ENCODE measurements at places on chromosomes 3 and 15. TPM values are rescaled to one million over a fixed set of nuclear protein-coding genes. Genes with fewer than 3 reads are reported as not detected.
A peak's percentile ranks its signal among the peaks of the same experiment; 100 is the strongest.

DNA sequence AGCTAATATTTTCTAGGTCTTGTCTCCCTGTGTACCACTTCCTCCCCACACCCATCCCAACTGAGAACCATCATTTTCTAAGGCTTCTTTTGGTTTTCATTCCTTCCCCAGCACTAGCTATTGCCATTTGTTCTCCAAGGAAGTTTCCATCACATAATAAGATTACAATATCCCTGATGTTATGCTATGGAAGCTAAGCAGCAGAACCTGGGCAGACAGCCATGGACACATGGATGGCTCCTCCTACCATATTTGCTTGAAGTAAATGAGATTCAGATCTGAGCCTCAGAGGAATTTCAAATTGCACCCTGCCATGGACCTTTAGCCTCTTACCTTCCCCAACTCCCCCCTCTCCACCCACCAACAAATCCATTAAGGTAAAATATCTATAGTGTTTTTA is 31.5 kb downstream of the GASK1A start:
- DNase-seq = no peak

GRCh38 chr3:28575100-28575745 is 226.6 kb upstream of the AZI2 start:
- peak; percentile 55 for DNase-seq

DNA sequence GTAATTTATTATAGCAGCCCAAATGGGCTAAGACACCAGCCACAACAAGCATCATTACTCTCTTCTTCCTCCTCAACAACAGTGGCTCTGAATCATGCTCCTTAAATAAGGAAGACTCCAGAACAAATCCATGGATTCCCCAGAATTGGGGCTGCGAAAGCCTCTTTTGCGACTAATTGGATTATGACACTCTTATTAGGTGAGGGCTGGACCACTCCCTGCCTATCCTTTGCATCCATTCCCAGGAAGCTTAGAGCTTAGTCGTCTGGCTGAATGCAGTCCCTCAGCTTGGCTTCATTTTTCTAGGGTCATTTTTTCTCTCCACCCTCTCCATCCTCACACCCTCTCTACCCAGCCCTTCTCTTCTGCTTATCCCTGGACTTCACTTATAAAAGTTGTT is 227.7 kb downstream of the ZNF621 start:
- no peak for DNase-seq

GRCh38 chr15:81492969-81493645 is 119.1 kb upstream of the TMC3 start:
- no peak for DNase-seq

- no peak for DNase-seq
Observed at GRCh38 chr3:140097874-140098635, 163.1 kb downstream of the CLSTN2 start.

DNA sequence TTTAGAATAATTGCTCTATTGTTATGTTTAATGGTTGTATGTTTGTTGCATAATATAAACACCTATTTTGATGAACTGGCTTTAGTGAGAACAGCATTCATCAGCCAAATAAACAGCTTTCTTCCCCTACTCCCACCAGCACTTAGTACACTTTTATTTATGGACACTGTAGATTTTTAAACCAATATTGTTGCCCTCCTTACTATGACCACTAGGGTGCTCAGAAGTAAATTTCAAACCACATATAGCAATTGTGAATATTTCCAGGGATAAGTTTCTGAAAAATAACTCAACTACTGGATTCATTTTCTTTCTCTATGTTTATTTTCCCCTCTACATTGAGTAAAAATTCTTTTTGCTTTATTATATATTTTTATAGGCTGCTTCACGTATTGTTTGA is 84.7 kb upstream of the PTX3 start:
- DNase-seq = no peak

- peak; percentile 44 for DNase-seq
Observed at GRCh38 chr3:123169492-123169929, 32.2 kb upstream of the SEC22A start.

DNA sequence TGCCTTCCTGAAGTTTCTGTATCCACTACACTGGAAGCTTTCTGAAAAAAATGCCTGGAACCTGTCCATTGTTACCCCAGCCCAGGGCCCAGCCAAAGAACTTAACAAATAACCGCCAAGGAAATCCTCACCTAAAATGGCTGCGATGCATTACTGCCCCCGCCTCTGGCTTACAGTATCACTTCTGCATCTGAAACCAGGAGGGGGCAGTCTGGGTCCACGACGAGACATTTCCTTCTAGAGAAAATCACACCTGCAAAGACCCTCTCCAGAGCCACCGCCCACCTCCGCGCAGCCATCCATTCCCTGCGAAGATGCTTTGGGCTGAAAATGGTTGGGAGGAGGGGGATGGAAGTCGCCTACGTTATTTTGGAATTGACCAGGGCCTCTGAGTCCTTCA is 22.4 kb upstream of the CELF6 start:
- DNase-seq = peak; percentile 54

DNA sequence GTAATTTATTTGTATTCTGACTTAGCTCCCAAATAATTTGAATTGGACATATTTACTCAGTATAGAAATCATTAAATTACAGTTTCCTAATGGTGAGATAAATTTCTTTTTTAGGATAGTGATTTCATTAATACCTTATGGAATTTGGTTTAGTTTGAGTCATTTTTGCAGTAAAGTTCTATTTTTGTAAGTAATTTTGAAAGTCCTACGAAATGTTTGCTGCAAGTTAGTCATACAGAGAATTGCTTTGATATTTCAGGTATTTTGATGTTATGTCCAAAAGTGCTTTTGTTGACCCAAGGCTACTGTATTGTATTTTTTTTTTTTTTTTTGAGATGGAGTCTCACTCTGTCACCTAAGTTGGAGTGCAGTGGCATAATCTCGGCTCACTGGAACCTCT is 41.7 kb downstream of the TCF12 start:
- no peak for DNase-seq

GRCh38 chr15:65198571-65198970 is 12.7 kb downstream of the CILP start:
- DNase-seq = no peak

Gene TJP1
- 14.3 TPM for polyA plus RNA-seq

DNA sequence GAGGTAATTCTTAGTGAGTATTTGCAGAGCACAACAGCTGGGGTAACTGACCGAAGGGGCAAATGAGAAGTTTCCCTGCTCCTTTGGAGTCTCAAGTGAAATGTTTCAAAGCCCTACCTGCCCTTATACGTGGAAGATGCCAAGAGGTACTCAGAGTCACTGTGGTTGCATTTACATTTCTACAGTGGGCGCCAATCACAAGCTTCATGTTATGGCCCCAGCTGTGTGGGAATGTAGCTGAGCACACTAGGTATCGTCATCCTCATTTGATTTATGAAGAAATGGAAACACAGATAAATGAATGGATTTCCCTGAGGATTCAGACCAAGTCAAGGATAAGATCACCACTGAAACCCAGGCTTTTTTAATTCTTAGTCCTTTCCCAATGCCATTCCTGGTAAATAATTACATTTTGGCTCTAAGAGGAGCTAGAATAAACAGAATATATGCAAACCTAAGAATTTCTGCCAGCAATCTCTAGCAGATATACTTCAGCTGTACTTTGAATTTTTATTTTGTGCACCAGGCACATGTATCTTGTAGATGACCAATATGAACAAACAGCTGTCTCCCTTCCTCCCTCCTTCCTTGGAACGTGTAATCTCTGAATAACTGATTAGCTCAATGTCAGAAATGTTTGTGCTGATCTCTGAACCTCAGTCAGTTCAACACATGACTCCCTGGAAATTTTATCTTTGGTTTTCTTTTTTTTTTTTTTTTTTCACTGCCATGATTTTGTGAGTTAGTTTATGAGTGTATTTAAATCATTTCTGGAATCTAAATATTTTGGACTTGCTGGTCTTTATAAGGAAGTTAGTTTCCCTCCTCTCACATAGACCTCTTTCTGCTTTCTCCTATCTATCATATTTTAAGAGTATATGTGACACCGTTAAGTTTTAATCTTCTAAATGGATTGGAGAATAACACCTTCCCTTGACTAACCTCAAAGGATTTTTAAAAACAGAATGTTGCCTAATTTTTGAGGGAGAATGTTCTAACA is 69.2 kb downstream of the MAP2K5 start:
- peak; percentile 71 for DNase-seq

- no peak for DNase-seq
Observed at GRCh38 chr3:133620066-133620784, 41.5 kb downstream of the TOPBP1 start.

Gene PLA2G4D
- polyA plus RNA-seq = 0.18 TPM

DNA sequence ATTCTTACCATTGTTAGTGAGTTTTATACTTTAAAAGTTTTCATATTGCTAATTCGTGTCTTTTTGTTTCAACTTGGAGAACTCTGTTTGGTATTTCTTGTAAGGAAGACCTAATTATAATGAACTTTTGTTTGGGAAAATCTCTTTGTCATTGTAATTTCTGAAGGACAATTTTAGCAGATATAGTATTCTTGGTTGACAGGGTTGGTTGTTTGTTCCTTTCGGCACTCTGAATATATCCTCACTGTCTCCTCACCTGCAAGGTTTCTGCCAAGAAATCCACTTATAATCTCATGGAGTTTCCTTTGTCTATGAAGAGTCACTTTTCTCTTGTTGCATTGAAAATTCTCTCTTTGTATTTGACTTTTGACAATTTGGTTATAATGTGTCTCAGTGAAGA is 225.2 kb upstream of the NR2E3 start:
- DNase-seq = no peak

Gene RHOV
- 1.4 TPM for polyA plus RNA-seq

Gene ACKR4
- 1.8 TPM for polyA plus RNA-seq

DNA sequence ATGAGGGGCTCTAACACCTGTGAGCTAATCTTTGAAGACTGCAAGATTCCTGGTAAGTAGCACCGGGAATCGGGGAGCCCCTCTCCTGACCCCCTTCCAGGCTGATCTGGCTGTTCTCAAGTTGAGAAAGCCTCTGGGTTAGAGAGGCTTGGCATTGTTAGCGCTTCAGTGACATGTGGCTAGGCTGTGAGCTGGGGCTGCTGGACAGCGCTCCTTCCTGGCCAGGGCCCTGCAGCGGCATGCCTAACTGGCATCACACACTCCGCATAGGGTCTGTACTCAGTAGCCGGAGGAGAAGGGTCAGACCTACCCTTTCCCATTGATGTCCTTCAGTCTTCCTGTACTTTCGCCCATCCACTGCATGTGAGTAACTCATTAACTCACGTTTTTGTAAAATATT is 7.4 kb downstream of the IVD start:
- no peak for DNase-seq

Gene CLDN18
- 128 TPM for polyA plus RNA-seq

Gene UBE2E2
- 17.0 TPM for polyA plus RNA-seq

Gene CKMT1B
- 41.1 TPM for polyA plus RNA-seq

DNA sequence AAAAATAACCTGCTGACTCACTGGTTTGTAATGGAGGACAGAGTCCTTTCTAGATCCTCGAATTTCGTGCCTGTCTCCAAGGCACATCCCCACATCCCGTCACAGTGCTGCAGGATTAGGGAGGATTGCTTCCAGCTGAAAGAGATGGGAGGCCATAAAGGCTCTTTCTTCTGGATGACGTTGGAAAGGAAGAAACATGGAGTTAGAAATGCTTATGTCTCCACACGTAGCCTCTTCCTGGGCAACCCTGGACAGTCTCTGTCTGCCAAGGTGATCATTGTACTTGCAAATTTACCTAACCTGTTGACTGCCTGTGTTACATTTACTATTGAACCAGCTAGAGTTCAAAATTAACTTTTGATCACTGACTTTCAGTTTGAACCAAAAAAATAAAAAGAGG is 27.6 kb upstream of the VILL start:
- no peak for DNase-seq

- no peak for DNase-seq
Observed at GRCh38 chr15:93217343-93217742, 128.3 kb upstream of the RGMA start.

DNA sequence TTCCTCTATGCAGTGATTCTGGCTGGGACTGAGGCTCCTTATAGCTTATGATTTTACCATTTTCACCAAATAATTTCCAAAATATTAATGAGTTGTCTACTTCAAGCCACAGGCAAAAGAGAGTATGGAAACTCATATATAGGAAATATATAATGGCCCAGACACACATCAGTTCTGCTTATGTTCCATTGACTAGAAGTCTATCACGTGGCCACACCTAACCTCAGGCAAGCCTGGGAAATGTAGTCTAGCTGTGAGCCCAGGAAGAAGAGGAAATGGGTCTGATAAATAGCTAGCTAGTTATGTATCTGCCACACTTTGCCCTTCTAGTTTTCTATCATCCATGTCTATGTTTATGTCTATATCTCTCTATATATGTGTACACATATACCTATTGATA is 195.1 kb downstream of the OTOL1 start:
- no peak for DNase-seq

Gene TMCC1
- polyA plus RNA-seq = 11.6 TPM

Gene ESYT3
- 0.44 TPM for polyA plus RNA-seq

DNA sequence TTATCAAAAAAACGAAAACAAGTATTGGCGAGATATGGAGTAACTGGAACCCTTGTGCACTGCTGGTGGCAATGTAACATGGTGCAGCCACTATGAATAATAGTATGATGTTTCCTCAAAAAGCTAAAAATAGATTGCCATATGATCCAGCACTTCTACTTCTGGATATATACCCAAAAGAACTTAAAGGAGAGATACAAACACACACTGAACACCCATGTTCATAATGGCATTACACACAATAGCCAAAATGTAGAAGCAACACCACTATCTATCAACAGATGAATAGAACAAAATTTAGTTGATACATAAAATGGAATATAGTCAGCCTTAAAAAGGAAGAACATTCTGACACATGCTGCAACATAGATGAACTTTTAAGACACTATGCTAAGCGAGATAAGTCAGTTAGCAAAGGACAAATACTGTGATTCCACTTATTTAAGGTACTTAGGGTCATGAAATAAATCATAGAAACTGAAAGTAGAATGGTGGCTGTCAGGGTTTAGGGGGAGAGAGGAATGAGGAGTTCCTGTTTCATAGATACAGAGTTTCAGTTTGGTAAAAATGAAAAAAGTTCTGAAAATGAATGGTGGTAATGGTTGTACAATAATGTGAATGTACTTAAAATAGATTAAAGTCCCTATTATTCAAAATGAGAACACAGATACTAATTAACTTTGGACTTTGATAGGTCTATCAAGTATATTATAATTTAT is 59.4 kb upstream of the IMPG2 start:
- DNase-seq = no peak

Gene RASGRP1
- 0.46 TPM for polyA plus RNA-seq

GRCh38 chr3:143628971-143629370 is 219.3 kb downstream of the SLC9A9 start:
- DNase-seq = no peak

DNA sequence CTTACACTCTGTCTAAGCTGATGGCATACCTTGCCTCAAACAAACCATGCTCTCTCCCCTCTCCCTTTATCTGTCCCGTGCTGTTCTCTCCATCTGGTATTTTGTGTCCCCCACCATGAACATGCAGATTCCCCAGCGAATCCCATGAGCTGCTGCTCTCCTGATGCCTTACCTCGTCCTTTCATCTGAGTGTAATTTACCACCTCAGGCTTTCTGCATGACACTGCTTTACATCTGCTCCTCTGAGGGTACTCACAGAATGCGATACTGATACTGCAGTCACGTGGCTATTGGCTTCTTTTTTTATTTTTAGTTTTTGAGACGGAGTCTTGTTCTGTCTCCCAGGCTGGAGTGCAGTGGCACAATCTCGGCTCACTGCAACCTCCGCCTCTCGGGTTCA is 341.7 kb downstream of the PTPRG start:
- DNase-seq = no peak

- no peak for DNase-seq
Observed at GRCh38 chr3:23324745-23325144, 121.6 kb downstream of the UBE2E2 start.

GRCh38 chr3:59873576-59874230 is 823.9 kb upstream of the CFAP20DC start:
- no peak for DNase-seq
